ENCODE measurements at places on chromosomes 4 and X. TPM values are rescaled to one million over a fixed set of nuclear protein-coding genes. Genes with fewer than 3 reads are reported as not detected.

DNA sequence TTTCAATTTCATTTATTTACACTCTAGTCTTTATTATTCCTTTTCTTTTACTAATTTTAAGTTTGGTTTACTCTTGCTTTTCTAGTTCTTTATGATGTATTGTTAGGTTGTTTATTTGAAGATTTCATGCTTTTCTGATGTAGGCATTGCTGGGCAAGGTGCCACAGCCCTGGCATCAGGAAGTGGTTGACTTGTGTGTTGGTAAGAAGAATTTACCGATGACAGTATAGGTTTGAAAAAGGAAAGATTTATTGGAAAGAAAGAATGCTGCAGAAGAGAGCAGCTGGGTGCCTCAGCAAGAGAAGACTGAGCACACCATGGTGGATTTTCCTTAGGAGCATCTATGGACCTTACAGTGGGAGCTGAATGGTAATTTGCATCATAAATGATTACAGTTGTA is 153.2 kb downstream of the KLF8 start:
- DNase-seq = no peak

- DNase-seq = no peak
Observed at GRCh38 chr4:116243431-116243830, 841.9 kb downstream of the TRAM1L1 start.

- no peak for DNase-seq
Observed at GRCh38 chrX:140971099-140971795, 31.1 kb upstream of the SPANXB1 start.

DNA sequence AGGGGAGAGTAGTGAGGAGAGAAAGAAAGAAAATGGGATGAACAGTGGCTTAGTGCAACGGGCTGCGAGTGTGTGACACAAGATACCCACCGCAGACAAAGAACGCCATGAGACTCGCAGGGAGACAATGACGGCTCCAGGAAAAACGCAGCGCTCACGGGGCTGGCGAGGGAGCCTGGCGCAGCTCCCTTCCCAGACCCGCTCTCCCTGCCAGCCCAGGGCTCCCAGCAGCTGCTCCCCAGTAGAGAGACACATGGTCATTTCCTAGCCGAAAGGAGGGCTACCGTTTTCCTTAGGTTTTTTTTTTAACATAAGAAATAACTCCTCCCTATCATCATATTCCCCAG is 149.5 kb downstream of the MAML3 start:
- no peak for DNase-seq

DNA sequence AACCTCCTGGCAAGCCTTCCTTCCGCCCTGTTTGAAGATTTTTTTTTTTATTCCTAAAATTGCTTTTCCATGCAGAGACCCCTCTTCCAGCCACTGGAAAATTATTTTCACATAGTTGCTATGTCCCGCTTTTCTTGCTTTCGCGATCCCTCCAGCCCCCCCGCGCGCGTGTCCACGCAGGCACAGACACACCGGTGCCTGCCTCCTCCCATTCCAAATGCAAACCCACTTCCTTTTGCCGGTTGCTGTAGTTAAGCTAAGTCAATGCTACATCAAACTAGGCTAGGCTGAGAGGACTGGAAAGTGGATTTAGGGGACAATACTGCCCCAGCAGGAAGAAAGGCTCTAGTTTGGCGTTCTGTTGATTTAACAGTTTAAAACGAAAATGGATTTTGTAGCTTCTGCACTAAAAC is 111.0 kb downstream of the DHX15 start:
- no peak for DNase-seq

DNA sequence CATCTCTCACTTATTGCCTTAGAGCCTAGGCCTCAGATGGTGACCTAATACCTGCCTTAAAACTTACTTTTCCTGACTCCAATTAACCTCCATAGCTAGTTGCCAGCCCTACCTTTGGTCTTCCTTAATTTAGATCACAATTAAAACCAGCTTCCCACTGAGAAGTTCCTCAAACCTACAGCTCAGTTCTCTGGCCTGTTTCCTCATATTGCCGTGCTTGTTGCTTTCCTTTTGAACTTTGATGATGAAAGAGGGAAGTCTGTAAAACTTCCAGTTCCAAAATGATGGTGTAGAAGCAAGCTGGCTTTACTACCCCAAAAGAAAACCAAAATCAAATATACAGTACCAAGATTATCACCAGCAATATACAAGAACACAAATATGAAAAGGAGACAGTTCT is 28.9 kb upstream of the CAMK2D start:
- DNase-seq = no peak

DNA sequence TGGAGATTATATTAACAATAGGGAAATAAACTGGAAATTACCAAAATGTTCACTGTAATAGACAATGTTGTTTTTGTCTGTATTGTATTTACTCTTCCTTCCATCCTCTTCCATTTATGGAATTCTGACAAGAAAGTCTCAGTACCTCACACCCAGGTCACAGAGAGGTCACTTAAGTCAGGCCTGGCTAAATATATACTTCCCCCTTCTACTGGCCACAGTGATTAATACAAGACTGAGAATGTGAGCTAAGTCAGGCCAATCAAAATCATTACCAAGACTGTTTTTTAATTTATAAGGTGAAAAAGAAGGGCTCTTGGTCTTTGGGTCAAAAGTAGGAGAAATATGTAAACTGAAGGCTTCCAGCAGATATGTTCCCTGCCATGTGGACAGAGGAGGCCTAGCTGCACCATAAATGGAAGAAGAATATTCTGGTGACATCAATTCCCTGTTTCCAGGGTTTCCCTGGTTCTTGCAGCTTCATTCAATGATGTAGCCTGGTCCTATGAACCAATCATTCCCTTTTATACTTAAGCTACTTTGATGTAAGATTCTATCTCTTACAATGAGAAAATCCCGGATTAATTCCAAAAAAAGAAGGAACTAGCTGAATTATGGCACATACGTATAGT is 64.3 kb downstream of the LRBA start:
- DNase-seq = no peak

DNA sequence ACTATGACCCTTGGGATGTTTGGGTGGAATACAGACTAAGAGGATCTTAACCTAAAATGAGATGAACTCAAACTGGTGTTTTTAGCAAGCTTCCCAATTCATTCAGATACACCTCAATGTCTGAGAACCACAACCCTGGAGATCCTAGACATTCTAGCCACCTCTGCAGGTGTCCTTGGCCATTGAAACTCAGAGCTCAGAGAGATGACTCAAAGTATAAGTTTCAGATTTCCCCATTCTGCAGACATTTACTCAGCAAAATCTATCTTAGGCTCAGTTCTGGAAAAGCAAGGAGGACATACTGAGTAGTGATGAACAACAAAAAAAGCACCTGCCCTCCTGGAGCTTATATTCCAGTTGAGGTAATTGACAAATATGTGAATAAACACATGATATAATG is 47.8 kb downstream of the COMMD8 start:
- no peak for DNase-seq

TCEAL6 gene
- not detected for total RNA-seq

PDLIM5 gene
- total RNA-seq = 125 TPM

TMEM156 gene
- 0.96 TPM for total RNA-seq

TMEM31 gene
- total RNA-seq = not detected

NOX1 gene
- total RNA-seq = not detected

USP27X gene
- total RNA-seq = 1.9 TPM
